ENCODE measurements at places on chromosomes 7 and 10.

- DNase-seq = peak; percentile 13
These were observed 7.2 kb downstream of the DLX5 start for GRCh38 chr7:97017192-97018125.

GRCh38 chr7:132680590-132680989, 104.3 kb upstream of the PLXNA4 start:
- DNase-seq = no peak

DNA sequence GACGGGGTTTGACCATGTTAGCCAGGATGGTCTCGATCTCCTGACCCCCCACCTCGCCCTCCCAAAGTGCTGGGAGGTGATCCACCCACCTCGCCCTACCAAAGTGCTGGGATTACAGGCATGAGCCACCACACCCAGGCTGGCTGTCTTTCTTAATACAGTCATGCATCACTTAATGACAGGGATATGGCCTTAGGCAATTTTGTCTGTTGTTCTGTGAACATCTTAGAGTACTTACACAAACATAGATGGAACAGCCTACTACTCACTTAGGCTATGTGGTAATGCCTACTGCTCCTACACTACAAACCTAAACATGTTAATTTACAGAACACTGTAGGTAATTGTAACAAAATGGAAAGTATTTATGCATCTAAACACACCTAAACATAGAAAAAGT, 106.6 kb upstream of the KCNMA1 start:
- no peak for DNase-seq

DNA sequence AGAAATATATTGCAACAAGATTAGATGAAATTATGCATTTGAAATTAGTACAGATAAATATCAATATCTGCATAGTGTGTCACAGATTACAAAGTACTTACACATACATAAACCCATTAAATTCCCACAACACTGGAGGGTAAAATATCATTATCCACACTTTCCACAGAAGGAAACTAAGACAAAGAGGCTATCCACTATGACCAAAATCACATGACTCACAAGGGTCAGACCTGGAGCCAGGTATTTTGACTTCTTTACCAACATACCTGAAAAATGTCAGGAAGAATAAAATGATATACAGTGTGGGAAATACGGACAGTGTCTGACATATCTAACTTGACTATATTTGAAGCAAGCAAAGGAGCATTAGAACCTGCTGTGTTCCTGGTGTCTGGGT, 34.1 kb downstream of the HYCC1 start:
- DNase-seq = no peak

GRCh38 chr10:80518807-80519360, 18.8 kb upstream of the SH2D4B start:
- DNase-seq = no peak

GRCh38 chr7:112882511-112882910, 92.3 kb upstream of the TMEM168 start:
- no peak for DNase-seq

DNA sequence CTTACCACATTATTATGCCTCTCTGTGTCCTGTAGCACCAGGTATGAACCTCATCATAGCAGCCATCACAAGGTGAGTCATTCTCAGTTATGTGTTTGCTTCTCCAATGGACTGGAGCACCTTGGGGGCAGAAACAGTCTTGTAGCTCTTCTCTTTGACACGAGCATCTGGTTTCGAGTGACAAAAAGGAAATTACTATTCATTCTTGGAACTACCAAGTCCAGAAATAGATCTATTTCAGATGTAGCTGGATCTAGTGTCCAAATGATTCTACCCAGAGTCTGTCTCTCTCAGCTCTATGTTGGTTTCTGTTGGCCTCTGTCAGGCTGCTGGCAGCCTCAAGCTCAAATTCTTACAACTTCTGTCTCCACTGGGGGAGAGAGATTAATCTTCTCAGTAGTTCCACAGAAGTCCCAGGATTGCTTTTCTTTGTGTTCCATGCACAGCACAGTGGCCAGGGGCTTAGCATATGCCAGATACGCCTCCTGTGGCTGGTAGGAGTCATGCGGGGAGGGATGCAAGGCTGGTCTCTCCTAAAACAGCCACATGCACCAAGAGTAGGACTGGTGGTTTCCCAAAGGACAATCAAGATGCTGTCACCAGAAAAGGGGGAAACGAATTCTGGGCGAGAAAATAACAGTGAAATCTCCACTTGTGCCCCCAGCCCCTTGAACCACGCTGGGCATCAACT, 37.2 kb upstream of the PAPSS2 start:
- DNase-seq = no peak

GRCh38 chr10:44478876-44479705, 94.2 kb upstream of the CXCL12 start:
- DNase-seq = peak; percentile 21

GRCh38 chr7:69683002-69683401, 84.7 kb downstream of the AUTS2 start:
- DNase-seq = no peak

DNA sequence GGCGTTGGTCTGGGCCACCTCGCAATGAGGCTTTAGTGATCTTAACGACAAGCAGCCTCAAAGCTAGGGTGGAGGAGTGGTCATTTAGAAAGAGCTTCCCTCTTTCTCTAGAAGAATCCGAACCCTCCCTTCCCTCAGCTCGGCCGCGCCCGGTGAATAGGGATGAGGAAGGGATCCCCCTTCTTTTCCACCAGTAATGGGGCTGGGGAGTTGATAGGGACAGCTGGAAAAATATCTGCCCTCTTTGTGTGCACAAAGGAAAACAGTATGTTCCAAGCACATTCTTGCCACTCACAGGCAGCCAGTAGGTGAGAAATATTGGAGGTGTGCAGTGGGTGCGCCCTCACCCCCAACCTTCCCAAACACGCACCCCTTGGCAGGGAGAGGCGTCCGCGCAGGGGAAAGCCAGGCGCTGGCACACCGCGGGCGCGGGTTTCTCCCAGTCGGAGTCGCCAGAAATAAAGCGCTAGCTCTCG, 6.5 kb downstream of the DLX5 start:
- peak; percentile 17 for DNase-seq

GRCh38 chr10:84298057-84298456, 30.3 kb upstream of the CCSER2 start:
- DNase-seq = no peak

GRCh38 chr10:73768881-73769280, 13.0 kb upstream of the CHCHD1 start:
- no peak for DNase-seq

- DNase-seq = no peak
These were observed 138.8 kb downstream of the LYZL1 start for GRCh38 chr10:29427667-29428066.

GRCh38 chr7:92025260-92025659, 84.6 kb downstream of the AKAP9 start:
- no peak for DNase-seq

DNA sequence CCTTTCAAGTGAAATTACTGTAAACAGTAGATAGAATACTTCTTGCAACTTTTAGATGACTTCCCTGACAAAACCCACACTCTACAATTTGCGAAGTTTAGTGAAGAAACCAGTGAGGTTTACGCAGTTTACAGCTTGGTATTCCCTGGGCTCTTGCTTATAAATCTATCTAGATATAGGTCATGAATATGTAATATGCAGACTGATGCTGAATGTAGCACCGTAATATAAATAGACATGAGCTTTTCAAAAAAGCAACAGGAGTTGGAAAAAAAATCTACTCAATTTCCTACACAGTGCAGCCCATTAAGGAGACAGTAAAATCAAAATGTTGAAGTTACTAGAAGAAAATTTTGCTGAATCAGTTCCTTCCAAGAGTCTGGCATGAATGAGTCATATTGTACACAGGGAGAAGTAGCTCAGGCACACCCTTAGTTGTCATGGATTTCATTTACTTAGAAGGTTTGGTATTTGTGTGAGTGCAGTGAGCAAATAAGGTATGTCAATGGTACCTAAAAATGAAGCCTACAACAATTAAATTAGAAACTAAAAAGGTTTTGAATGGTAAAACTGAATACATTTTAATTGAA, 67.7 kb upstream of the NEUROD6 start:
- no peak for DNase-seq

- DNase-seq = no peak
These were observed 466.9 kb downstream of the PHTF2 start for GRCh38 chr7:78265486-78265885.

DNA sequence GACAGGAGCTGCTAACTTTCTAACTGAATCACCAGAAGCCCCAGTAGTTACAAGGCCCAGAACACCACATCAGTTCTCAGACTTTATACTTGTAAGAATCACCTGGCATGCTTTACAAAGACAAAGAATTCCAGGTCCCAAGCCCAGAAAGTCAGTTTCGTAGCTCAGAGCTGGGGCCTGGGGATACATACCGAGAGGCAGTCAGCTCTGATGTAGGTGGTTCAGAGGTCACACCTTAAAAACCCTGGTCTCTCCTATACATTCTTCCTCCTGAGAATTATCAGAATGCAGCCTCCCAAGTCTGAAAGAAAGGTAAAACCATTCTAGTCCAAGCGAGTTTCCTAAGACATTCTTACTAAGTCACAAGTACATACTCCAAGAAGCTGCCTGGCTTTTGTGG, 2.3 kb downstream of the GRB10 start:
- DNase-seq = no peak

- no peak for DNase-seq
These were observed 9.0 kb downstream of the SFRP5 start for GRCh38 chr10:97762816-97763215.

DNA sequence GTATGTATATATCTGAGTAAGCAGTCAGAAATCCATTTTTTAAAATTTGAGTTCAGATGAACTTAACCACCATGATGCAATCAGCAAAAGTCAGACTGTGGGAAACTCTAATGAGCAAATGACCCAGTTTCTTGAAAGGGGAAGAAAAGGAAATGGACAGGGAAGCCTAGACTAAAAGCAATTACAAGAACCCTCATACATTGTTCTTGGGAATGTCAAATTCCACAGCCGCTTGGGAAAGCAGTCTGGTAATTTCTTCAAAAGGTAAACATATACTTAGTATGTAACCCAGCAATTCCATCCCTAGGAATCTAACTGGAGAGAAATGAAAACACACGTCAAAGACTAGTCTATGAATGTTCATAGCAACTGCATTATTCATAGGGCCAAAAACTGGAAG, 16.4 kb upstream of the FOXK1 start:
- DNase-seq = no peak

DNA sequence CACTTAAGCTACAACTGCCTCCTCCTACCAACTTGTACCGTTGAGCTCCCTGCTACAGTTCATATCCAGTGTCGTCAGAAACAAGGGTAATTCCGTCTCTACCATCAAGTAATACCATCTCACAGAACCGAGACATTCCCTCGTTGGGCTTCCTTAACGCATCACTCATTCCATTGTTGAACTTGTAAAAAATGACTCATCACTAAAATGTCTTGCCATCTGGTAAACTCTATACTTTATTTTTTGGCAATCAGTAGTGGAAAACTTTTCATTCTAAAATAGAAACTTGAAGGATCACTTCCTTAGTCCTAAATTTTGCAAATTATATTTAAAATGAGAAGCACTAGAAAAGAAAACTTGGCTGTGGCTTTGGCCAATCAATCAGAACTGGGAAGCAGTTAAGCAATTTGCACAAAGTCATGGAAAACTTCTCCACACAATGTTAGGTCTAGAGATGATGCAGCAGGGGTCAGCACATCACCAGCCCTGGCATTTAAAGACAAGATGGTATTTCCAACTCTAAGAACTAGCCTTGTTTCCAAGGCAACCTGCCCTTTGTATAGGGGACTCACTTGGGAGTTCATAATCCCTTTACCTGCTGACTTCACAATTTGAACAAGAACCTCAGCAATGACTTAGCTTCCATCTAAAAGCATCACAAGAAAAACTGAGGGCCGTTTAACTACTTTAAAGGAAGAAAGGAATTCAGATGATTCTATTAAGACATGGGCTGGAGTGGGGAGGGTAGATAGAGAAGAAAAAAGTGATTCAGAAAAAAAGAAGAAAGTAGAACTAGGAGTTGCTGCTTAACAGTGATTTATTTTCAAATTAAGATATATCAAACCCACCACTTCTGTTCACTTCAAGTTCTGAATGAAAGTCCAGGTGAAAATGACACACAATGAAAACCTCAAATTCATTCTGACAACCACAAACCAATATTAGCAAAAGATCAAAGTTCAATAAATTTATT, 288.1 kb downstream of the PARD3 start:
- DNase-seq = no peak

DNA sequence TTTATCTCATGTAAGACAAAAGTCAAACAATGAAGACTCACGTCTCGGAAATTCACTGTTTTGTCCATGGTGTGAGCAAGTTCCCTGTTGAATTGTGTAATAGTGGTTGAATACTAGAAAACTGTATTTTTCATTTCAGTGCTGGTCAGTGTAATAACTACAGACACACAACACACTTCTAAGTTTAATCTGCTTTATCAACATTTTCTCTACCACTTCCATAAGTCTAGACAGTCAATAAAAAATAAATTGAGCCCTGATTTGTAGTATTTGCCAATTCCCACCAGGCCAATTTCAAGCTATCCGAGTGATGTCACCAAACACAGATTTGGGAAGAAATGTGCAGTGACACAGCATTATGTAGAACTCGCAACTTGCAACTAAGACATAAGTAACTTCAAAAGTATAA, 81.9 kb downstream of the GPR141 start:
- no peak for DNase-seq

DNA sequence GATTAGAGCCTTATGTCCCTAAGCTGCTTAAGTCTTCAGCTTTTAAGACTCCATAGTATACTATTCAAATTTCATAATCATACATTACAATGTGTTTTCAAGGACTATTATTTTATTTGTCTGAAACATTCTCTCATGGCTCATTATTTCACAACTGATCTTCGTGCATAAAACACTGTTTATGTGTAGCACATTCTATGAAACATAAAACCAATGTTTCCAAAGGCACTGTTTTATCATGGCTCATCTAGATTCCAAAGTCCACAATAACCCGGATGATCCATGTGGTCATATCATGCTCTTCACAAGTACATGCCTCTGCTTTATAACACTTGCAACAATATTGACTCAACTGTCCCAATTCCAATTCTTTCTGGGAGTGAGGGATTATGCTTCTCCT, 806.1 kb downstream of the TNS3 start:
- no peak for DNase-seq

- no peak for DNase-seq
These were observed 355.3 kb downstream of the PRPF18 start for GRCh38 chr10:13942035-13942434.

- no peak for DNase-seq
These were observed 11.9 kb downstream of the STEAP1B start for GRCh38 chr7:22487978-22488642.

- DNase-seq = no peak
These were observed 82.3 kb downstream of the ZNF503 start for GRCh38 chr10:75319274-75319673.

DNA sequence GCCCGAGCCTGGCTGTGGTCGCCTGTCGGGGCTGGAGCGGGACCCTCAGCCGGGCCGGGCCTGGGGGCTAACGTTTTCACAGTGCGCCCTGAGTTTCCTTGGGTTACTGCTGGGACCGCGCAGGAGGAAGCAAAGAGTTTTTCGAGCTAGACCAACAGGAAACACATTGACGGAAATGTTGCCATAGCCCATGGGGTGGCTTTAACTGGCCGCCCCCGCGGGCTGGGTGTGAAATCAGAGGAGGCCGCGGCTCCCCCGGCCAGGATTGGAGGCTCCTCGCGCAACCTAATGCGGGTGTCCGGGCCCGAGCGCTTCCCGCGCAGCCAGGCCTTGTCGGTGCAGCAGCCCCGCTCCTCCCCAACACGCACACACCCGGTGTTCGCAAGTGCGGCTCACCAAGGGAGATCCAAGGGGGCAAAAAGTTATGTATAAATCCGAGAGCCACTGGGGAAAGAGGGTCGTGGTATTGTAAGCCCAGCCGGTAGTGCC, 1.9 kb downstream of the HHEX start:
- peak; percentile 24 for DNase-seq

GRCh38 chr10:19003341-19003740, 45.3 kb upstream of the MALRD1 start:
- DNase-seq = no peak

GRCh38 chr10:133013463-133013862, 71.1 kb upstream of the CFAP46 start:
- no peak for DNase-seq

All from putamen (tissue), 1 donor.